Stimulated activated CD8-positive, alpha-beta memory T cell treated with anti-CD3 and anti-CD28 coated beads, Interleukin-2, amount 100 ng/mL, for 48 hours (primary cell): ENCODE measurements at places on chromosomes 7 and 10.

DNA sequence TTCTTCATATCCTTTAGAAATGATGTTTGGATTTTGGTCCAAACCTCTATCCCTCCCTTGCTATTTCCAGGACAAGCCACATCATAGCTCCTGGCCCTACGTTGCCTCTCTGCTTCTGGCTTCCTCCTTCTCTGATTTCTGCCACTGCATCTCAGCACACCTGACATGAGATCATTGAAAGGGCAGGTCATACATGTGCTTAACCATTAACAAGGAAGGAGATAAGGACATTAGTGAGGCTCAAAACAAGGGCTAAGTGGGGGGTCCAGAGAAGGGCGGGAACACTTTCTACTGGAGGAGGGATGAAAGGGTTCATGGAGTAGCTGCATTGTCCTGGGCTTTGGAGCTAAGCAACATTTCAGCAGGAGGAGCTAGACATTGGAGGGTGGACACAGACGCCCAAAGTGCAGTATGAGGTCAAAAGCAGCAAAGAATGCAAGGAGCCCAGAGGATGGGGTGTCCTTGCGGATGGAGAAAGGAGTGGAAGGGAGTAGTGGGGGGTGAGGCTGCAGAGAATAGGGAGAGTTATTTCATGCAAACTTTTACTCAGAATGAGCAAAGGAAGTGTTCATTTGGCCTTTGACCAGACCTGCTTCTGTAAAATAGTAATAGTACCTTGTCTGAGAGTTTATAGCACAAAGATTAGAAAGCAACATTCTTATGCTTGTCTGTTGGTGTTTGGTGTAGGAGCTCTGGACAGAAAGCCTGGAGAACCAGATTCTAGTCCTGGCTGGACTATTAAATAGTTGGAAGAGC, 102.4 kb upstream of the CREB5 start:
- DNase-seq = no peak

DNA sequence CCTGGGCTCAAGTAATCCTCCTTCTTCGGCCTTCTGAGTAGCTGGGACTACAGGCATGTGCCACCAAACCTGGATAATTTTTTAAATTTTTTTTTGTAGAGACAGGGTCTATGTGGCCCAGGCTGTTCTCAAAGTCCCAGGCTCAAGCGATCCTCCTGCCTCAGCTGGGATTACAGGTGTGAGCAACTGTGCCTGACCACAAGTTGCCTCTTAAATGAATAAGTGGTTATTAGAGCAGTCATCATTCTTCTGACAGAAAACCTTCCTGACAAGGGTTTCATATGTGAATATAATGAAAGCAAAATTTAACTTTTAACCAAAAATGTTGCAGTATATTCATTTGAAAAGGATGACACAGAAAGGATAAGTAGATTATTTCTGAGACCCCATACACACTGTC, 532.5 kb downstream of the GRM8 start:
- no peak for DNase-seq

- no peak for DNase-seq
These were observed 4.0 kb downstream of the BRAF start for GRCh38 chr7:140920745-140921144.

GRCh38 chr7:33809228-33809627, 96.1 kb upstream of the BMPER start:
- no peak for DNase-seq

DNA sequence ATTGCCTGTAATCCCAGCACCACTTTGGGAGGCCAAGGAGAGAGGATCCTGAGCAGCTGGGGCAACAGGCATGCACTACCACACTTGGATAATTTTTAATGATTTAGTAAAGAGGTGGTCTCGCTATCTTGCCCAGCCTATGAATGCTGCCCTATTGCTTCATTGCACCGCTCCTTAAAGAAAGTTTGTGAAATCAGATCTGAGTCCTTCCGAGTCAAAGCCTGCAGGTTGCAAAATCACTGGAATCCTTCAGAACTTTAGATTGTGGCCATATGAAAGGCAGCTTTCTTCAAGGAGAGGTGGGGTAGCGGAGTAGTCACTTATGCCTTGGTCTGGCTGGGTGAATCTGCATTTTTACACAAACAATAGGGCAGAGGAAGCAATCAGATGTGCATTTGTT, 166.3 kb downstream of the ARHGAP12 start:
- no peak for DNase-seq

GRCh38 chr10:14008740-14009080, 322.0 kb downstream of the FRMD4A start:
- no peak for DNase-seq

GRCh38 chr7:140501966-140502365, 22.7 kb upstream of the MKRN1 start:
- DNase-seq = no peak

DNA sequence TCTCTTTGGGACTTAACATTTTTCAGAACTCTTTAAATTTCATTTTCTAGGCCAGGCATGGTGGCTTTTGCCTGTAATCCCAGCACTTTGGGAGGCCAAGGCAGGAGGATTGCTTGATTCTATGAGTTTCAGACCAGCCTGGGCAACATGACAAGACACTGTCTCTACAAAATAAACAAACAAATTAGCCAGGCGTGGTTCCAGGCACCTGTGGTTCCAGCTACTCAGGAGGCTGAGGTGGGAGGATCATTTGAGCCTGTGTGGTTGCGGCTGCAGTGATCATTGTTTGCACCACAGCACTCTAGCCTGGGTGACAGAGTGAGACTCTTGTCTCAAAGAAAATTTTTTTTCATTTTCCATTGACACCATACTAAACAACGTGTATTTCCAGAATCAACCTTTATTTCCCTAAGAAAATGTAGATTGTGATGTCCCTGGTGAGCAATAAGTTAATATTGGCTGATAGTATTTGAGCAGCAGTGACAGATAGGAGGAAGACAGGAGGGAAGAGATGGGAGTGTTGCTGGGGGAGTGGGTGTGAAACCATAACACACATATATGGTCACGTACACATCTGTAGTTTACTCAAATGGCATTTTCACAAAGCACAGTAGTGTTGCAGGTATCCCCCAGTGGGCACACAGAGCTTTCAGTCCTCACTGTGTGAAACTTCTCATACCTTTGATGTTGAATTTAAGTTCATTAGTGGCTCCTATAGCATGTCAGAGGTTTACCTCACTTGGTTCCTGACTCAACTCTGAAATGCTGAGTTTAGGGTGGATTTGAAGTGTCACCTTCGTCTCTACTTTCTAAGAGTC, 205.6 kb downstream of the AUTS2 start:
- DNase-seq = no peak

GRCh38 chr10:58282615-58283014, 13.7 kb downstream of the CISD1 start:
- DNase-seq = no peak

GRCh38 chr7:156099085-156099484, 286.8 kb upstream of the SHH start:
- DNase-seq = no peak

DNA sequence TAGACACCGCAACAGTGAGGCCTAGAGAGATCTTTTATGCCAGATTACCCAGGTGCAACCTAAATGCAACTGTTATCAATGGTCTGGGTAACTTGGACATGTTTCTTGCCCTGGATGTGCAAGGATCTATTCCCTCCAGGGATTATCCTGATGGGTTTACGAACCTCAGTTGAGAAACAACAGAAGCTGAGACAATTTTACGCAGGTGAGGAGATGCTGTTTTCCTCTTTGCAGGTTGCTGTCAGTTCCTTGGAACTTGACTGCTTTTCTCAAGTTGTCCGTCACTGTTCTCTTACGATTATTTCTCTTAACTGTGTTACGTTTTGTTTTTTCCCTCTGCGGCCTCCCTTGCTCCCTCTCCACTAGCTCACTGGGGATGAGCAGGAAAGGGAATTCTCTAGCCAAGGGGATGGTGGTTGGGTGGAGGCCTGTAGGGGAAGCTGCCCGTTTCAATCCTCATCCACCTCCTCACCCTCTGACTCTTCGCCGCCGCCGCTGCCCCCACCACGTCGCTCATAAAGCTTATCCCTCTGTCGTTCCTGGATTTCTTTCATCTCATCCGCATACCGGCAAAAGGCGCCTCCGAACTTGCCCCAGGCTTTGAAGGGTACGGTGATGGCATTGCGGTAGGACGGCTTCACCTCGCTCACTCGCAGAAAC, 1.2 kb downstream of the PURB start:
- DNase-seq = no peak

DNA sequence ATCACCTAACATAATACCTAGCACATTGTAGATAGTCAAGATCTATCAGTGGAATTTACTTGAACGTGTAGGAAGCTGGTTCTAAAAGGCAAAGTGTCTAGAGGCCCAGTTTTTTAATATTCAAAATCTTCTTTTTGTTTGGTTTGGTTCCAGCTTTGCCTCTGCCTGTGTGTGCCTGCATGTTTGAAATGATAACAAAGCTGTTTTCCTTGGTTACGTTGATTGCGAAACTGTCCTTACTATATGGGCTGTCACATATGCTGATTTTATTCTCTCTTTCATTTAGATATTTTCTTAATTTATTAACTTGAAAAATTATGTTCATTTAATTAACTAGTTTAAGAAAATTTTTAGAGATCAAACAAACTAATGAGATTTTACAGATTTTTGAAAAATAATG, 237.3 kb downstream of the SEMA3A start:
- no peak for DNase-seq

- no peak for DNase-seq
These were observed 173.4 kb upstream of the RHEB start for GRCh38 chr7:151693140-151693539.

- no peak for DNase-seq
These were observed 72.9 kb upstream of the SKAP2 start for GRCh38 chr7:26937306-26937705.

GRCh38 chr10:102713539-102713813, 721 bp downstream of the ARL3 start:
- DNase-seq = no peak

DNA sequence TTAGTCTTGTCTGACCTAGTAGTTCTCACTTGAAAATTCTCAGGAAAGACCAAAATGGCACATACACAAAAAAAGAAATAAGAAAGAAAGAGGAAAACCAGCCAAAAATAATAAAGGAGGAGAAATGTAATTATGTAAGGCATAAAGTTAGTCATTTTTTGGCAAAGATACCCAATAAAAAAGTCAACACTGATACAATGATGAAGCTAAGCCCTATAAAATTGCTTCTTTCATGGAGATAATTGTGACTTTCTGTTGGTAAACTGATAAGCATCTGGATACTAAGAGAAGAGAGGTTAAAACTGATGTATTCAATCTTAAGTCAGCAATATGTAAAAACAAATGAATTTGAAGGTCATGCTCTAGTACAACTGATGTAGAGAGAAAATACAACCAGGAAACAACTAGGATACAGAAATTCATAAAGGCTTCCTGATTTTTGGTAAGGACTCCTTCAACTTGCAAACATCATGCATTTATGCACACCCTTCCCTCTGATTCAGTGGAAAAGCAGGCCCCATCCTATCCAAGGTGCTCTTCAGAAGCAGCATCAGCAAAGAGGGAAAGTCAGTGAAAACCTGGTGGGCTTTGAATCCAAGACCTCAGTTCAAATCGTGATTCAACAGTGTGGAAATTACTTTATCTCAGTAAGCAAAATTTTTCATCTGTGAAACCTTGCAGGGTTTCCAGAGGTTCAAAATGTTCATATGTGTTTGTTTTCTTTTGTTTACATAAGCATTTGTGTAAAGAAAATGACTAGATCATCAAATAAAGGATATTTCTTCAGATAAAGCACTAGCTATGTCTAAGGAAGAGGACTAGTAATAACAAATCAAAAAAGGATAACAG, 32.6 kb downstream of the IMMP2L start:
- no peak for DNase-seq

- no peak for DNase-seq
These were observed 3.7 kb downstream of the TRIL start for GRCh38 chr7:28954471-28954870.

DNA sequence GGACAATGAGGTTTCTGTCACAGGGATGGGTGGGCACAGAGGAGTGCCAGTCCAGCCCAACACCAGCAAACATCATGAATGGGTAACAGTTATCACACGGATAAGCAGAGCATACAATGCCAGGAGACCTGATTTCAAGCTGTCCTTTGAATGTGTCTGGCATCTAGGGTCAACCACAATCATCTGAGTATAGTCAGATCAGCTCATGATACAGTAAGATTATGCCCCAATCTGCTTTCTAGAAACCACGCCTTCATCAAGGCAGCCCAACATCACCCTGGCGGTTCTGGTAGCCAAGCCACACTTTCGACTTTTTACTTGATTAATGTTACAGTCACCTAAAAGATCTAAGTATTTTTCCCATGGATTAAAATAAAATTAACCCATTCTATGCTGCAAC, 10.5 kb downstream of the FAM171A1 start:
- DNase-seq = no peak

GRCh38 chr10:121042342-121042741, 191.2 kb downstream of the WDR11 start:
- DNase-seq = no peak

GRCh38 chr10:12954866-12955265, 46.6 kb downstream of the CCDC3 start:
- no peak for DNase-seq

DNA sequence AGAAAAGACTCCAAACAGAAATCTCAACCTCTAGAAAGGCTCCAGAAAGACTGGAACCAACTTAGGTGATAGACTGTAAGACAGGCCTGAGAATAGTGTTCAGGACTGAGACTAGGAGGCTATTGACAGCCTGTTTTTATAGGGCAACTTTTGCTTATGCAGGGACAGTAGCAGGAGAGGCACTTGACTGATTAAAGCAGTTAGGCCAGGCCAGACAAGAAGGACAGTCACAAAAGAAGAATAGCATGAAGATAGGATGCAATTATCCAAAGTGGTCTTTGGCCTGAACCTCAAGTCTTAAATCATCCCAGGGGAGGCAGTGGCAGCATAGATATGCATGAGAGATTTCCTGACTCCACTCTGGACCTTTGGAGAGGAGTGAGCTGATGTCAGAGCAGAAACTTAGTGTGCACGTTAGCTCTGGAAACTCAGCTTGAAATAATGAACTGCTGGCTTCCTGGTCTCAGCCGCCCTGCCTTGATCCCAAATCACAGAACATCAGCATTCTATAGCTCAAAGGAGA, 290.6 kb downstream of the SORCS3 start:
- DNase-seq = no peak

DNA sequence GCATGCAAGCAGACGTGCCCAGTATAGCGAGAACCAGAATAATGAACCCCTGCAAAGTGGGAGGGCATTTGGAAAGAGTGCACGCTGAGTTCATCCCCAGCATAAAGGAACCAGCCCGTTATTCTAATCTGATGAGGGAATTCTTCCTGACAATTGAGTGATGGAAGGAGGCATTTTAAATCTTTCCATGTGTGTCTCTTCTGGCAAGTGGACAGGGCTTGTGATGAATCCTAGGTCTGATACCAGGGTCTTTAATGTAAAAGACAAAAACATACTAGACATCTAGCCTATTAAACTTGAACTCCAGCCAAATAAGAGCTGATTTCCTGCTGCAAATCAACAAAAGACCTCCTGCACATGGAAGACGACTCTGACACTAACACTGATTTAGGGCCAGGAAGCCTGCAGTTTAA, 301.2 kb downstream of the DPP6 start:
- no peak for DNase-seq

DNA sequence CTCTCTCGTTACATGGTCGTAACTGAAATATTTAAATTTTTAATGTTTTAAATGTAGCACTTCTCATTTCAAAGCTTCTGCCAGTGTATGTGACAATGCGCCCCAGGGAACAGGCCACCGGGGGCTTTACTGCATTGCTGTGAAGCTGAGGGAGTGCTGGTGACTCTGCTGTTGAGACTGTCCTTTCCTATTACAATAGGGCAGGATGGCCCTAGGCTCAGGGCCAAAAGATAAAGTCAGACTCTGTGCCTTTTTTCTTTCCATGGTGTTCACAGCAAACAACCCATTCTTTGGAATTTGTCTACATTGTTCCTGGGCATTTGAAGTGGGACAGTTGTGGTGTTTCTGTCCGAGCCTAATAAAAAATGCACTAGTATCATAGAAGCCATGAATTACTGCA, 107.3 kb downstream of the GALNT11 start:
- no peak for DNase-seq
